Thymus (tissue), 14 donors: ENCODE measurements at places on chromosomes 2 and 18. TPM values are rescaled to one million over a fixed set of nuclear protein-coding genes. Genes with fewer than 3 reads are reported as not detected.

DNA sequence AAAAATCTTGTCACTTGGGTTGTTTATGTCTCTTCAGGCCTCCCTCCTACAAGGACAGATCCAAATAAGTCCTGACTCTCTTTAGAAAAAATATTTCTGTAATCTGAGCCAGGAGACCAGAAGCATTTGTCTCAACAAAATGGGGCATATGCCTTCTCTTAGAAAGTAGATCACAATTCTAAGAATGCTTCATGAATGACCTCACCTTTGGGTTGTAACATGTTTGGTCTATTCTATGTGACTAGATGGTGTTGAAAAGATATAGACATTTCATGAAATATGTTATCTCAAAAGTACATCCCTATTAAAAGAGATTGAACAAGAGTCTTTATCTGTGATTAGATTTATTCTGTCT lies 159.0 kb upstream of the SETBP1 start:
- no peak for DNase-seq

TMEM198 gene
- total RNA-seq = 0.52 TPM

ARHGAP15 gene
- 182 TPM for total RNA-seq

FAM110C gene
- 0.05 TPM for total RNA-seq

- DNase-seq = no peak
Observed at GRCh38 chr2:187319441-187320108, 128.5 kb downstream of the CALCRL start.

GRCh38 chr2:85394976-85395375 lies 15.2 kb downstream of the CAPG start:
- no peak for DNase-seq

PKDCC gene
- total RNA-seq = 77.8 TPM

APCDD1 gene
- total RNA-seq = 1.9 TPM

SIX3 gene
- not detected for total RNA-seq

DNA sequence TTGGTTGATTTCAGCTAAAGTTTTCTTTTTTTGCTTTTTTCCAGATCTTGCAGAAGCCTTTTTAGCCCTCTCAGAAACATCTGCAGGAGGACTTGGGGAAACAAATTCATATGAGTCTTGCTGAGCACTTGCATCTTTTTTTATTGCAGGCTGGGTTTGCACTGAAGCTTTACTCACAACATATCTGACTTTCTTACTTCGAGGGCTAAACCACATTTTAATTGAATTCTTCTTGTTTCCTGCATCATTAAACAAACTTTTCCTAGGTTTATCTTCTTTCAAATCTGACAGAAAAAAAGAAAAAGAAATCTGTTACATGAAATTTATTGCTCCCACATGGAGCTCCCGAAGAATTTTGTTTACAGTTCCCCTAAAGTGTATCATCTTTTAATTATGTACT lies 28.3 kb downstream of the BARD1 start:
- DNase-seq = no peak

- no peak for DNase-seq
Observed at GRCh38 chr18:10455726-10456453, 1.5 kb downstream of the APCDD1 start.
